Left hindlimb (tissue), 1 donor: ENCODE measurements at places on chromosomes 7 and 10.
A peak's percentile ranks its signal among the peaks of the same experiment; 100 is the strongest.

GRCh38 chr7:12351843-12352242 is 51.8 kb downstream of the VWDE start:
- DNase-seq, result no peak

DNA sequence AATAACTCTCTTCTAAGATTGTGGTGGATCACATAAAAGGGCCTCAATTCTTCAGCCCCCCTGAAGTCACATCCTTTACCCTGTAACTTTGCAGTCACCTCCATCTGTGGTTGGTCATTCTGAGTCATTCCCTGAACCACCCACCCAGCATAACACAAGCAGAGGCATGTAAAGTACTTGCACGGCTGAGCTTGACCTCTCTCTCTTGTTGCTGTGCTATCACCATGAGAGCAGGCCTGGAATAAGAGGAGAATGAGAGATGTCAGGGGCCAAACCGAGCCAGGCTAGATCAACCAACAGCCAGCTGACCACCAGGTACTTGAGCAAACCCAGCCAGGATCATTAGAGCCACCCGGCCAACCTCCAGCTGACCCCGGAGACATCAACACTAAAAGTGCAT is 13.5 kb upstream of the STK17A start:
- DNase-seq, result no peak

DNA sequence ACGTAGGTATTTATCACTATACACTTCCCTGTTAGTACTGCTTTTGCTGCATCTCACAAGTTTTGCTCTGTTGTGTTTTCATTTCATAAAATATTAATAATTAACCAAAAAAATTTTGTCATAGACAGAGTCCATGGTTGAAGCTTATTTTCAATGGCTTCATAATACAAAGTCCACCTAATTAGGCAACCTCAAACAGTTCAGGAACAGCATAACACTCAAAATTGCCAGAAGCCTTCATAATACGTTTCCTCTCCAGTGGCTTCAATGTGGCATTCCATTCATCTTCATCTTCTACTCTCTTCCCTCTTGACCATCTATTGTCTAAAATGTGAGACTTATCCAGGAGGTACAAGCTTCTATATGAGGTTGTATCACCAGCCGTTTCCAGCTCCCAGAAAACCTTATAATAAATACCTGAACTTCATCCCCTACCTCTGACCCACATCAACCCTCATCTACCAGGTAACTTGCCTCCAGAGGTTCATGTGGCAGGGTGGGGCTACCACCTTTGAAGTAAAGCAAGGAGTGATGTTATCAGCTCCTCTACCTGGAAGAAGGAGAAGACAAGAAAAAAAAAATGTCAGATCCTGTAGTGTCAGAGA is 337.3 kb downstream of the MALRD1 start:
- DNase-seq, result no peak

GRCh38 chr7:76048668-76048988 is 722 bp downstream of the MDH2 start:
- DNase-seq, result no peak

- no peak for DNase-seq
Measured at GRCh38 chr10:122236690-122237306, 34.3 kb upstream of the BTBD16 start.

DNA sequence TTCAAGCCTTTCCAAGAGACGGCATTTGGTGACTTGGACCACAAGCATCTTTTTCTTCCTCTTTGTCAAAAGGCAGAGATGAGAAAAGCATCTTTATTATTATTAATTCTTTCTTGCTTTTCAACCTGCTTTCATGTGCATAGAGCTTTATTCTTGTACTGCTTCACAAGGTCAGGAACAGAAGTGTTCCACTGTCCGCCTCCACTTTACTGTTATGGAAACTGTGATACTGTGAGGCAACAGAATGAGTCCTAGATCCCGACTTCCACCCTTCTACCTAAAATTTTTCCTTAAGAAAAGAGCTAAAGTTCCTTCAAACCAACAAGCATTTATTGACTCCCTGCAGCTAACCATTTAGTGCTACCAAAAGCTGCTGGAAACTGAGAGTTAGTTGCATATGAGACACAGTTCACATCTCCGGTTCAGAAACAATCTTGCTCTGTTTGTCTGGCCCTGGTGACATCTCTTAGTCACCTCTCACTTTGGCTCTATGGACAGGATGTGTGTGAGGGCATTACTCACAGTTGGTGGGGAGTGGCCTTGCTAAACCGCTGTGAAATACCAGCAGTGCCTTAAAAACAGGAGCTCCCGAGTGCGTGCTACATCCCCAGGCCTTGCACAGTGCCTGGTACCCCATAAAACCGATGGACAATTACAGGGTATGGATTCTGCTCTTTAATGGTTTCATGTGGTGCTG is 77.1 kb upstream of the TRIL start:
- no peak for DNase-seq

DNA sequence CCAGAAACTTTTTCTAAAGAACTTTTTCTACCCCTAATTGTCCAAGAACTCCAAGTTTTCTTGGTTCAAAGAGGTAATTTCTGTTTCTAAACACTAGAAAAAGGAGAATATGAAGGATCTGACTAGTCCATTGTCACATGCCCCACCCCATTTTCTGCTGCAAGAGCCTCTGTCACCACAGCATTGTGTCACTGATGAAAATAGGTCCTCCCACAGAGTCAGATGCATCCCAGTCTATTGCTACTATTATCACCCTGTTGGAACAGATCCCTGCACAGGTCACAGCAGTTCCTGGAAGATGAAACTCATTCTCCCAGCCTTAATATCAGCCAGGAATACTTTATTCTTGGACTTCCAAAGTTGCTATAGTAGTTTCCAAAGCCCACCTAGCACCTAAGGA is 7.5 kb upstream of the CFTR start:
- DNase-seq, result no peak

DNA sequence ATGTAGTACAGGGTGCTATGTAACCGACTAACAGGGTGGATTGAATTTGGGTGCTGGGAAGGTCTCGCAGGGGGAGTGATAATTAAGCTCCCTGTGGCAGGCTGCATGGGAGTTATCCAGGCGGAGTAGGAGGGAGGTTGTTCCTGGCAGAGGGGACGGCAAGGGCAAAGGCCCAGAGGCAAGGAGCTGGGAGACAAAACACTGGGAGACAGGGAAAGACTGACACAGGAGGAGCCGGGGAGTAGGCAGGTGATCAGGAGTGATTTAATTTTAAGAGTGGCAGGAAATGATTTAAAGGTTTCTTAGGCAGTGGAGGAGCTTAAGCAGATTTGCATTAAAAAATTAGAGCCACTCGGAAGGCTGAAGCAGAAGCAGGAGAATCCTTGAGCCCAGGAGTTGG is 40.7 kb upstream of the LEP start:
- DNase-seq, result no peak

DNA sequence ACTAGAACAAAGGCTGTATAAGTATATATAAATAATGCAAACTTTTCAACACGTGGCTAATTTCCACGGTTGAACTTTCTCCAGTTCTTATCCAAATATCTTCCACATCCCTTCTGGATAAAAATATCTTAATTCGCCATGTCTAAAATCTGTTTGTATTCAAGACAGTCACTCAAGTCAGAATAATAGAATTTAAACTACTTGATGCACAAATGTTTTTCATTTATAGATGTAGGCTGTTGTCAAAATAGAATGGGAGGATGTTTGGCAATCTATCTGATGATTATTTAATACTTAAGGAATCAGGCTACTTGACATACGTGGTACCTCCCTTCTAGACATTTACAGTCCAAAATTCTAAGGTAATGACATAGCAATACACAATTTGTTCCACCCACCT is 204.3 kb downstream of the TWIST1 start:
- no peak for DNase-seq

DNA sequence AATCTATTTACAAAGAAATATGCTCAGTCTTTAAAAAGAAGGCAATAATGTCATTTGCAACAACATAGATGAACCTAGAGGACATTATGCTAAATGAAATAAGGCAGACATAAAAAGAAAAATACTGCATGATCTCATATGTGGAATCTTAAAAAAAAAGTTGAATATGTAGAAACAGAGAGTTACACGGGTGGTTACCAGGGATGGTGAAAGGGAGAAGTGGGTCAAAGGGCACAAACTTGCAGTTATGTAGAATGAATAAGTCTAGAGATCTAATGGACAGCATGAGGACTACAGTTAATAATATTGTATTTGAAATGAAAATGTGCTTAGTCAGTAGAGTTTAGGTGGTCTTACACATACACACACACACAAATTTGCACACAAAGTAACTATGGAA is 88.2 kb upstream of the CCDC71L start:
- no peak for DNase-seq

DNA sequence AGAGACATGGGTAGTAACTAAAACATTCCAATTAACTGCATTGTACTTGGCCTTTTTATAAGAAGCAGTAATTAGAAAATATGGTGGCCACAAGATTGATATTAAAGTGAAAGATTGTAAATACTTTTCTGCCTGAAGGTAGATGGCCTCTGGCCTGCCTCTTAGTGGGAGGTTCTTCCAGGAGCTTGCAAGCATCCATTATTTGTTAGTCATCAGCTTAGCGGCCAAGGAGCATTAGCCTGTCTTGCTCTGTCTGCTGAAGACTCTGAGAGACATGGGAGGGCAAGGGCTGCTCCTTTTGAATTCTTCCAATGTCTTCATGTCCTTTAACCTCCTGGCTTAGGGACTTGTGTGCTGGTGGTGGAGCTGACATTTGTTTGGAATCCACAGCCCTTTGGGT is 80.4 kb downstream of the TCF7L2 start:
- no peak for DNase-seq

DNA sequence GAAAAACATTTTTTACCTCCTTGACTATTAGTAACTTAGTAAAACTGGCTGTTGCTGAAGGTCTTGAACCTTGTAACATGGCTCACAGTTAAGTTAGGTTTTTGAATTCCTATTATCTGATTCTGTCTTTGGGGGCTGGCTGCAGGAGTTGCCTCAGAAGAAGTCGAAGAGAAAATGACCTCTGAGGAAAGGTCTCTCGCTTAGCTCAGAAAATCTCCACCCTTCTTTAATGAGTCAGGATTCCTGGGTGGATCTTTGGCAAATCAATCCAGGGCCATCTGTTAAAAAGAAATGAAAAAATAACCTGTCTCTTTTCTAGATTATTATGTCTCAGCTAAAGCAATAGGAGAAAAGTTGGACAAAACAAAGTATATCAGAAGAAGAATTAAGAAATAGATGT is 267.8 kb upstream of the SEMA3C start:
- DNase-seq, result no peak

DNA sequence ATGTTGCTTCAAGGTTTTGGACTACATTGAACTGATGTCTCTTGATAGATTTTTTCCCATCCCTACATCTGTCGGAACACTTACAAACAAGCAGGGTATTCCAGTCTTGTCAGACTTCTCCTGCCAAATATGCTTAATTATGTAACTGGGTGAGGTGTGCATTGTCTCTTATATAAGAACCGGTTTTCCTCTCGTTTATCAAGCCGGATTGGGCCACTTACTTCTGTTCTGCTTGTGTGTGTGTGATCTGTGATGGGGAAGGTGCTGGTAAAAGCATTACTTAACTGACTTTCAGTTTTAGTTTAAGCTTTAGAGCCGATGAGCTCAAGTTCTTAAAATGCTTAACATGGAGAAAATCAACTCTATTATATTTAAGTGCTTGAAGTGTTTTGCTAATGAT is 57.9 kb downstream of the OTUD1 start:
- DNase-seq, result no peak

GRCh38 chr7:2512713-2513112 is 6.9 kb upstream of the LFNG start:
- no peak for DNase-seq

- DNase-seq, result no peak
Measured at GRCh38 chr7:14637968-14638367, 264.6 kb downstream of the DGKB start.

DNA sequence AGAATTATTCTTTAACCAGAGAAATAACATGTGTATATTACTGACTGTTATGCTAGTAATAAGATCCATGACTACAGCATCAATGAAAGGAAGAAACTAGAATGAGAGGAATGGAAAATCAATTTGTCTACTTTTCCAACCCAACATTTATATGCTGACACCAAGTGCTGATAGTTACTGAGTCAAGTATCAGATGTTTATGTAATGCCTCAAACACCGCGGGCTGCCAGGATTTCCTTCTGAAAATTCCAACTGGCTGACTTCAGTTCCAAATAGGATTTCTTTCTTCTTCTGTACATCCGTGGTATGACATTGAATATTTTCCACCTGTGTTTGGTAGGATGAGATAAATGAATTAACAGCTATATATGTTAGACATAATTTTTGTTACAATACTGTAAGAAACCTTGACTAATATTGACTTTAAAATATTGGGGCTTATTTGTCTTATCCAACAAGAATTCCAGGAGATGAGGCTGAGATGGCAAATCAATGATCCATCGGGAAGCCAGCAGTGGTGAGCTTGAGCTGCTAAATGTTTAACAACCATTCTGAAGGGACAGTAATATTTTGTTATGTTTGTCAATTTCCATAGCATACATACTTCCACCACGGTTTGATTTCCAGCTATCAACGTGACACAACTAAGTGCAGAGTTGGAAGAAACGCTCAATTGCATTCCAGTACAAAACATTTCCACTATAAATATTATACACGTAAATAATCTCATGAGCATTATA is 435.2 kb upstream of the AUTS2 start:
- DNase-seq, result peak; percentile 53

- DNase-seq, result no peak
Measured at GRCh38 chr10:14349081-14349480, 18.4 kb upstream of the FRMD4A start.

- peak; percentile 78 for DNase-seq
Measured at GRCh38 chr7:5677538-5678294, 103.7 kb downstream of the RNF216 start.

DNA sequence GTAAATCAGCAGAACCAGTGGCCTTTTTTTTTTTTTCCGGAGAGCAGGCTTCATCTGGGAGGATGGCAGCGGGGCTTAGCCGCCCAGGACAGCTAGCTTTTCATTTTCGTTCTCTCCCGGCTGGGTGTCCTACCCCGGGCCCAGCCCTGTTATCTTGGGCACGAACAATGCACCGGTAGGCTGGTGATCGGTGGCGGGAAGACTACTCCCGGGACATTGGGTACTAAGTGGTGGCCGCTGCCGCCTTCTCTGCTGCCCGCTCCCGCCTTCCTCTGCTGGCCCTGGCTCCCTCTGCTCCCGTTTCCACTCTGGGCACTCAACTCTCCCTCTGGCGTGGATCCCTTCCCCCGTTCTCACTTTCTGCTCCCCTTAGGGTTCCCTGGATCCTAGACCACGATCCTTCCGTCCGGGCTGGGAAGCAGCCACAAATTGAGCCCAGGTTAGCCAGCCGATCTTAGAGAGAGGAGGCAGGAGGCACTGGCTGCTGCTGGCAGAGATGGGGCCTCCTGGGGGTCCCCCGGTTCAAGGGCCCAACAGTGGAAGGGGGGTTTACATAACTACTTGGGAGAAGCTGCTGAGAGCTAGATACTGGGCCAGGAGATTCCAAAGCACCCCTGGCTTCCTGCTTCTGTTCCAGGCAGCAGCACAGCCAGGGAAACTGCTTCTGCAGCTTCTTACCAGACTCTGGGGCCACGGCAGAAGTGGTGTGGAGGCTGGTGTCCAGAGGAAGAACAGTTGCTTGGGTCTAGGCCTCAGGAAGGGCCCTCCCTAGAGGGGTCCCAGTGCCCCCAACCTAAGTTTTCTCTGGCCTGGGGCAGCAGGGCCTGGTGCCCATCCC is 1.8 kb downstream of the TLX1 start:
- no peak for DNase-seq

- no peak for DNase-seq
Measured at GRCh38 chr10:128894641-128895040, 572.4 kb upstream of the MGMT start.

GRCh38 chr7:130350945-130351790 is 6.6 kb downstream of the CPA5 start:
- DNase-seq, result peak; percentile 92

- no peak for DNase-seq
Measured at GRCh38 chr10:72567421-72567820, 58.5 kb downstream of the MICU1 start.

GRCh38 chr10:89701242-89702120 is at the start of gene KIF20B:
Gene KIF20B, plus strand, starts transcription at chr10:89701590. Its CDS starts 3,705 bp downstream, at chr10:89705295.
- DNase-seq, result peak; percentile 98
